ENCODE measurements at places on chromosomes 7 and 10.
A peak's percentile ranks its signal among the peaks of the same experiment; 100 is the strongest.

GRCh38 chr7:101558742-101559325 is 70.3 kb downstream of the MYL10 start:
- DNase-seq, result no peak

DNA sequence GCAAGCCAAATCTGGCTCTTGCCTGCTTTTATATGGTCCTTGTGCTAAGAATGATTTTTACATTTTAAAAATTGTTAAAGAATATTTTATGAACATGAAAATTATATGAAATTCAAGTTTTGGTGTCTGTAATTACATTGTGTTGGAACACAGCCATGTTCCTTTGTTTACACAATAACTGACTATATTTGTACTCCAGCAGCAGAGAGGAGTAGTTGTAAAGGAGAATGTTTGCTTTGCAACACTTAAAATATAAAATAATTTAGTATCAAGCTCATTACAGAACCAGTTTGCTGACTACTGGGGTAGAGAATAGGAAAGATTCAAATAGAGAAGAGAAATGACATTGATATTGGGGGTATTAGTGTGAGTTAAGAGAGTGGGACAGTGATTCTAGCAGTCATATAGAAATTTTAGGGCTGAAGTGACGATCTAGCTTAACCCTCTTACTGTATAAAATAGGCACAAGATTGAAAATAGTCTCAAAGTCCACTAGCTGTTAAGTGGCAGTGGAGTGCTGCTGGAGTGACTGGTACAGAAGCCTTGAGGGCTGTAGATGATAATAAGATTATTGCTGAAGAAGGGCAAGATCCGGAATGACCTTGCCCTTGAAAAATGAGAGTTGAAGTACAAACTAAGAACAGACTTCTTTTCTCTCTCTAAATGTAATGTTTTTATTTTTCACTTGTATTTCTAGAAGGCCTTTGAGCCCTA is 28.2 kb downstream of the SGPL1 start:
- DNase-seq, result no peak

GRCh38 chr10:66698069-66698468 is 227.8 kb upstream of the LRRTM3 start:
- no peak for DNase-seq

DNA sequence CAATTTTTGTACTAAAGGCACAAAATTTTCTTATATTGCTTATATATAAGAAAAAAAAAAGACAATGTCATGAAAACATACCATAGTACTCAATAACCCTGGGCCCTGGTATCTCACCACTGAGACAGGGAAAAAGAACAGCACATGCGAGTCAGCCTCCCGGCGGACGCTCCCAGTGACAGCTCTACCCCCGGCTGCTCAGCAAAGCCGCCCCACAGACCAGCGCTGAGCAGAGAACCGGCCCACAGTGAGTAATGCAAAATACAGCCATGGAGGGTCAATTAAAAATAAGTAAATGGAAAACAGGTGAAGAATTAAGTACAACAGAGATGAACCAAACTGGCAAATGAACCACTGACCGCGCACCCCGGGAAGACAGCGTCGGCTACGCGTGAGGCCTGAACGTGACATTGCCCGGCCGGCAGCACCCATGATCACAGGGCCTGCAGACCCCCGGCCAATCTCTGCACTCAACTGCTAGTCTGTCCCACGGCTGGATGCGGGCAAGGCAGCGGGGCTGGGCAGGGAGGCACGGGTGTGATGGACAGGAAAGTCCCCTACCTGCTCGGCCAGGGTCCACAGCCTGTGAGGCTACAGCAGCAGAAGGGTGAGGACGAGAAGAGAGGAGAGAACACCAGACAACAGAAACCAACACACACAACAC is 175.9 kb downstream of the ZMYND11 start:
- peak; percentile 37 for DNase-seq

GRCh38 chr7:25970356-25970755 is 181.6 kb upstream of the NFE2L3 start:
- DNase-seq, result no peak

- DNase-seq, result no peak
These were observed 506.0 kb downstream of the AUTS2 start for GRCh38 chr7:70104243-70104642.

- no peak for DNase-seq
These were observed 367.2 kb upstream of the GALNT17 start for GRCh38 chr7:70764701-70765208.

DNA sequence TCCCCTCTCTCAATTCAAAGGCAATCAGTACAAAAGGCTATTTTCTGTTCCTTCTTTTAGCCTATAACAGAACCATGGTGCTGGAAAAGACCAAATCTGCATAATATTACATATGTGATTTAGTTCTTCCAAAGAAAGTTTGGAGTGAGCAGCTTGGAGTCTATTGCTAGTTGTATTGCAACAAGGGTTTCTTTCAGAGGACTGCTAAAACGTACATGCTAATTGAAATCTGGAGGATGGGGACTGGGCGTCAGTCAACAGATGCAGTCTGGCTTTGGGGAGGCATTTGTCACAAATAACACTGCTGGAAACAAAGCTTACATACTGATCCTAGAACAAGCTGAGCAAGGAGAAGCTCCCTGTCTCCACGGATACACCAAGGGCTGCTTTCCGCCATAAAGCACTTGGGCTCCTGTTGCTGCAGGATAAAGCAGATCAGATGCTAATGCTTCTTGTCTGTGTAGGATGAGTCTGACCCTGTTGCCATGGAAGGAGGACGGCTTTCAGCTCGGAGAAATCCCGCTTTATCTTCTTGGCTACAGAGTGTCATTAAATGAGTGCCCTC is 883.5 kb downstream of the SORCS1 start:
- DNase-seq, result no peak

DNA sequence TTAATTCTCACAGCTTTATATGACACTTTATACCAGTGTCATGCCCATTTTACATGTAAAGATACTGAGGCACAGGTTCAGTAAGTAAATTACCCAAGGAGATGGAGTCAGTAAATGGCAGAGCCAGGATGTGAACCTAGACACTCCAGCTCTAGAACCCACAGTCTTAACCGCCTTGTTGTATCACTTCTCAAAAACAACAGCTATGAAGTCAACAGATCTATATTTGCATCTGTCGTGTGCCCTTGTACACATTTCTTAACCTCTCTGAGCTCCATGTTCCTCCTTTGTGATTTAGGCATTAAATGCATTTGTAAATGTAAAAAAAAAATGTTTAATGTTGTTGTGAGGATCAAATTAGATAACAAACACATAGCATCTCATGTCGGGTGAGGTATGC is 716.2 kb downstream of the SUGCT start:
- DNase-seq, result no peak

DNA sequence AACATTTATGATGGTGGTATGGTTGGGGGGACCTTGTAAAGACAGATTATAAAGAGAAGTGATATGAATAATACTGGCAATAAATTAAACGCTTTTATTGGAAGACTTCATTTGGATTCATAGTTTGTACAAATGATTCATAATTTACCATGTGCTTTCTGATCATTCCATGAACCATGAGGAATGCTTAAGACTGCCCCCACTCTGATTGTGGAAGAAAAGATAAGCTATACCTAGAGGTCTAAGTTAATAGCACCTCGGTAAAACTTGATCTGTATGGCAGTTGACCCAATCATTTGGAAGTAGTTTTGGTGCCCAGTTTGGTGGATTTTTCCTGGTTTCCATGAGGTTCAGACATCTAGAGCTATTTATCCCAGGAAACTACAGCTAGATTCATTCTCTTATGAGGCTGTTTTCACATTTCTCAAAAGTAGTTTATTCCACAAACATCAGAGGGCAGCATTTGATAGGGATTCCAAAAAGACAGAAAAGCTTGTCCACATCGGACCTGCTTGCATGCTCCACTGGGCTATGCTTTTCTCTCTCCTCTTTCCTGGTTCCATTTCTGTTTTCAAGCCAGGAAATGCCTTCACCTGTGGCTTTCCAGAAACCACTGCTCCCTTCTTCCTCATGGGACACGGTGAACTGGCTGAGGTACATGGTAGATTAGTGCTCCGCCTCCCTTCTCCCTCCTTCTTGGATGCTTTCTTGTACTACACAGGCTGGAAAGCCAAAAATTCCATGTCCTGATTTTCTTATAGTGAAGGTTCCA is 29.2 kb downstream of the TFAM start:
- peak; percentile 27 for DNase-seq

DNA sequence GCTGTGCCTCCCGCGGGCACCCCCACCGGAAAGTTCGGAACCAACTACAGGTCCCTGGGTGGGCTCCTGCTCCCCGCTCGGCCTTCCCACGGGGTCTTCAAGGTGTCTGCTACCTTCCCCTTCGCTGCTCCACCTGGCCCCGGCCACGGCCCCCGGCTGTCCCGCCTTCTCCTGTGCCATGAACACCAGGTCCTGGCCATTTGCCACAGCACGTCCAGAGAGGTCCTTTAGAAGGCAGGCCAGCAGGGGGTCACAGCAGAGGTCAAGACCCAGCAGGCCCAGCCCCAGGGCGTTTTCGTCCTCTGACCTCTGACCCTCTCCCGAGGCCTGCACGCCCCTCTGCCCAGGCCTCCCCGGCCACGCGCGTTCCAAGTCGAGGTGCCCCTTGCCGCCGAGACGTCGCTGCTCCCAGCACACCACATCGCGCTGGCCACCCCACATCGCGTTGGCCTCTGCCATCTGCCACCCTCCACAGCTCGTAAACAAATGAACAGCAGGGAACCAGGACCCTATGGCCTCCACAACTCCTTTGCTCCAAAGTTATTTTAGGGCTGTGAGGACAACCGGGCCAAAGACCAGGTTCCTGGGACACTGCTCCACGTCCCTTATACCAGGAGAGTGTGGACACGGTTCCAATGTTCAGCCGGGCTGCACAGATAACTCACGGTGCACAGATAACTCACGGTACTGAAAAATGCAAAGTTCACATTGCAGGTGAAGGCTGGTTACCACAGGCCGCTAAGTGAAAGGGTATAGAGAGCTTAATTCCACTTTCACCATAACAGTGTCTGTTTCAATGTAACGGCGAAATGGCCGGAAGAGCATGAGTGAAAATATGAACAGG is 74.3 kb downstream of the CFAP46 start:
- no peak for DNase-seq

DNA sequence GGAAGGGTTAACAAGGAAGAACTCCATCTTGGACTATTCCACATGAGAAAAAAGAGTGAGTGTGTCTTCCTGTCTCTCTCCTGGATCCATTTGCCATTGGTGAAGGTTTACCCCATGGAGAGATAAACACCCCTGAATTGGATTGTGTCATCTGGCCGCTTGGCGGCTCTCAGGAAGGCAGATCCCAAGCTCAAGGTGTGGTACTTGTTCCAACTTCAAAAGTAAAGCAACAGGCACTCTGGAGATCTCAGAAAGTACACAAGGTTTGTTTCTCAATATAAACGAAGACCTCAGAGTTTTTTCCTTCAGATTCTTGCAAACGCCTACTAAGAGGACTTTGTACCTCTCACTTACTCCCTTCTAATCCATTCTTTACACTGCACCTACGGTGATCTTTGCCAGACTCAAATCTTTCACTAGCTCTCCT is 116.7 kb downstream of the REEP3 start:
- DNase-seq, result no peak

GRCh38 chr10:74988832-74989561 is 122.5 kb upstream of the SAMD8 start:
- no peak for DNase-seq

- no peak for DNase-seq
These were observed 101.1 kb downstream of the ELAPOR2 start for GRCh38 chr7:86958380-86958779.

- DNase-seq, result no peak
These were observed 210.0 kb upstream of the KLF14 start for GRCh38 chr7:130943981-130944380.
